ENCODE measurements at places on chromosomes 1 and 21.

GRCh38 chr1:183194527-183195141 is 8.6 kb downstream of the LAMC2 start:
- peak; percentile 59 for DNase-seq

- DNase-seq, result no peak
These were observed 4.1 kb upstream of the MIS18A start for GRCh38 chr21:32282992-32283391.

DNA sequence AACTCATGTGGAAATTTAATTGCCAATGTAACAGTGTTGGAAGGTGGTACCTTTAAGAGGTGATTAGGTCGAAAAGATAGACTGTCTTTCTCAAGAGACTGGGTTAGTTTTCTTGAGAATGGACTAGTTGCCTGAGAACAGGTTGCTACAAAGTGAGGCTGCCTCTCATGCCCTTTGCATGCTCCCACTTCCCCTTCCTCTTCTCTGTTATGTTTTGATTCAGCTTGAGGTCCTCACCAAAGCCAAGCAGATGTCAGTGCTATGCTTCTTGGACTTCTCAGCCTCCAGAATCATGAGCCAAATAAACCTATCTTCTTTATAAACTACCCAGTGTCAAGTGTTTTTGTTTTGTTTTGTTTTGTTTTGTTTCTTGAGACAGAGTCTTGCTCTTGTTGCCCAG is 187.0 kb upstream of the RUNX1 start:
- DNase-seq, result peak; percentile 68

- DNase-seq, result no peak
These were observed 396.5 kb downstream of the SMYD3 start for GRCh38 chr1:246110343-246111219.

- peak; percentile 88 for DNase-seq
These were observed at the start of gene SF3B4 for GRCh38 chr1:149927563-149928400. Gene SF3B4 (minus strand): TSS chr1:149927803. CDS start chr1:149927759, 44 bp downstream.

GRCh38 chr1:188782220-188782841 is 1695.3 kb downstream of the BRINP3 start:
- no peak for DNase-seq

- DNase-seq, result no peak
These were observed 51.4 kb downstream of the RHBG start for GRCh38 chr1:156420205-156421061.

All from GM12864 (cell line).